ENCODE measurements at places on chromosomes 4 and X.

DNA sequence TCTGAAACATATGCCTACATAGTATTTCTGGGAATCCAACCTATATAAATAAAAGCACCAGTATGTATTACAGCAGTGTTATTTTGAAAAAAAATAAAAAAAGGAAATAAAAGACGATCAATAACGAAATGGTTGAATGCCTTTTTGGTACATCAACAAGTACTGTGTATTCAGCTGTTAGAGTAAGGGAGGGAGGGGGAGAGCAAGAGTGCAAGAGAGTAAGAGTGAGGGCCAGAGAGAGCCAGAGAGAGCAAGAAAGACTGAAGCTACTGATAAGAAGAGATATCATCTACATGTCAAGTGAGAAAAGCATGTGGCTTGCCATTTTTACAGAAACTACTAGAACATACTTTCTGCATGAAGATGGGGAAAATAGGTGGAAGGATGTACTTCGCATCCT lies 1.8 kb downstream of the SPIN4 start:
- DNase-seq = no peak

- DNase-seq = no peak
These were observed 133.6 kb upstream of the MAMLD1 start for GRCh38 chrX:150229481-150229880.

- DNase-seq = no peak
These were observed 1085.3 kb upstream of the PCDH10 start for GRCh38 chr4:132063829-132064228.

- DNase-seq = peak; percentile 8
These were observed 663 bp downstream of the CXorf38 start for GRCh38 chrX:40646489-40647306.

GRCh38 chr4:144955104-144955503 lies 142.9 kb downstream of the ANAPC10 start:
- no peak for DNase-seq

All from CD4-positive, alpha-beta T cell treated with Interleukin-2 at 100 ng/mL for 4 hours (primary cell).